ENCODE measurements at places on chromosomes 12 and 14.

DNA sequence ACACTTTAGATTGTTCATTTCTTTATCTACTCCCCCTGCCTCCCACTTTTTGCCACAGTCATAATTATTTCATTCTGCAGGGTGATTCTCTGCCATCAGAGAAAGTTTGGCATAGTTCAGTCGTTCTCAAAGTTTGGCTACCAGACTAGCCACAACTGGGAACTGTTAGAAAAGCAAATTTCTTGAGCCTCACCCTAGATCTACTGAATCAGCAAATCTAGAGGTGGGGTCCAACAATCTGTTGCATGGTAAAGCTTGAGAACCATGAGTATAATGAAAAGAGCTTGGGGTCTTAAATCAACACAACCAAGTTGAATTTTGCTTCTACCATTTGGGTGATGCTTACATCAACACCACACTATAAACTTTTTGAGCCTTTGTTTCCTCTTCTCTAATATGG, 172.7 kb downstream of the NRXN3 start:
- DNase-seq = no peak

DNA sequence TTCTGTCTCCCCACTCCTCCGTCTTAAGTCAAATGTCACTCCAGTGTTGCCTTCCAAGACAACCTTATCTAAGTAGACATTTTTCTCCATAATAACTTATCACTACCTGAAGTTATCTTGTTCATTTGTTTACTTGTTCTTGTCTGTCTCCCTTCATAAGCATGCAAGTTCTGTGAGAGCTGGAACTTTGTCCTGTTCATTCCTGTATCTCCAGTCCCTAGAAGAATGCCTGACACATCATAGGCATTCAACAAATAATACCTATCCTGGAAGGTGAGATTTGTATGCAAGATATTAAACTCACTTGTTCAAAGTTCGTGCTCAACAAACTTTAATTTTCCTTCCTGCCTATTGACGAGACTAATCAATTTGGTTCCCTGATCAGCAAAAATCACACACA, 5.7 kb upstream of the MIA2 start:
- no peak for DNase-seq

DNA sequence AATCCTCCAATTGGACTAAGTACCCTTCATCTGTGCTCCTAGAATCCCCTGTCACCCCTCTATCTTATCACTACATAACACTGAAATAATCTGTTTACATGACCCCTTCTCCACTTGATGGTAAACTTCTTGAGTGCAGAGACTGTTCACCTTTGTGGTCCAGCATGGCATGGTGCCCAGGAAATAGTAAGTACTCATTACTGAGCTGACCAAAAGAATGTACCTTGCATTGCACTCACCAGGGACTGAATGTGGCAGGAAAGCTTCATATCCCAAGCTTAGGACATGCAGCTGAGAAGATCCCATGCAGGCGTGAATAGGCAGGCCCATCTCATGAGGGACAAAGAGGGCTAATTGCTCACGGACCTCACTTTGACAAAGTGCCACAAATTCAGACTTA, 1.4 kb upstream of the GARIN2 start:
- no peak for DNase-seq

DNA sequence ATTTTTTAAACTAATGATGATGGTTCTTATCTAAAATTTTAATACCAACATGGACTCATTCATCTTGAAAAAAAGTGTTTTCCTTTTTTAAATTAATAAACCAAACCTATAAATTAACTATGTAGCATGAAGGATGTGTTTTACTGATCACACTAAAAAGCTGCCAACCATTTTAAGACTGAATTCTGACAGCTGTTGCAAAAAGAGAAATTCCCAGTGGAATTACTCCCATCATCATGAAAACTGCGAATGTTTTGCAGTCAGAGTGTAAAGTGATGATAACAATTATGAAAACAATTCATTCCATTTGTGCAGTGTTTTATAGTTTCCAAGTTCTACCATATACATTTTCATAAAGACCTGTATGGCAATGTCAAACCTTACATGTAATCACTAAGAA, 232.8 kb downstream of the SLC2A13 start:
- DNase-seq = no peak

- no peak for DNase-seq
Observed at GRCh38 chr14:97850466-97850865, 1053.3 kb downstream of the VRK1 start.

DNA sequence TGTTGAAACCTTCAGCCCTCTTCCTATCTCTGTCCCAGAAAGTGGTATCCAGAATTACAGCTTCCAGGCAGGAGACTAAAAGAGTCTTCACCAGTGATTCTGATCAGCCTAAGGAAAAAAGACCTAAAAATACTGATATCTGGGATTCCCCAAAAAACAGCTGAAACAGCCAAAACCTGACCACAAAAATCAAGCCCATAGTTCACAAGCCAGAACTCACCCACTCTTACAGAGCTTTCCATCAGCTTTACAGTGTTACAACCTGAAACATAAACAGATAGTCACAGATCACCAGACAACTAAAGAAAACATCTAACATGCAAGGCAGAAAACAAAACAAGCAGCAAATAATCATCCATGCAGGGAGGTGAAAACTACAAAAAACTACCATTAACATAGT, 26.0 kb upstream of the TSPAN8 start:
- DNase-seq = no peak

GRCh38 chr12:117538032-117538690, 176.7 kb upstream of the NOS1 start:
- no peak for DNase-seq

- no peak for DNase-seq
Observed at GRCh38 chr14:93100100-93100499, 15.6 kb downstream of the ITPK1 start.

GRCh38 chr14:23643533-23644194, 7.5 kb downstream of the DHRS2 start:
- DNase-seq = no peak

- DNase-seq = no peak
Observed at GRCh38 chr12:108151533-108152169, 22.6 kb downstream of the WSCD2 start.

- no peak for DNase-seq
Observed at GRCh38 chr12:124188561-124189405, 106.1 kb upstream of the RFLNA start.

DNA sequence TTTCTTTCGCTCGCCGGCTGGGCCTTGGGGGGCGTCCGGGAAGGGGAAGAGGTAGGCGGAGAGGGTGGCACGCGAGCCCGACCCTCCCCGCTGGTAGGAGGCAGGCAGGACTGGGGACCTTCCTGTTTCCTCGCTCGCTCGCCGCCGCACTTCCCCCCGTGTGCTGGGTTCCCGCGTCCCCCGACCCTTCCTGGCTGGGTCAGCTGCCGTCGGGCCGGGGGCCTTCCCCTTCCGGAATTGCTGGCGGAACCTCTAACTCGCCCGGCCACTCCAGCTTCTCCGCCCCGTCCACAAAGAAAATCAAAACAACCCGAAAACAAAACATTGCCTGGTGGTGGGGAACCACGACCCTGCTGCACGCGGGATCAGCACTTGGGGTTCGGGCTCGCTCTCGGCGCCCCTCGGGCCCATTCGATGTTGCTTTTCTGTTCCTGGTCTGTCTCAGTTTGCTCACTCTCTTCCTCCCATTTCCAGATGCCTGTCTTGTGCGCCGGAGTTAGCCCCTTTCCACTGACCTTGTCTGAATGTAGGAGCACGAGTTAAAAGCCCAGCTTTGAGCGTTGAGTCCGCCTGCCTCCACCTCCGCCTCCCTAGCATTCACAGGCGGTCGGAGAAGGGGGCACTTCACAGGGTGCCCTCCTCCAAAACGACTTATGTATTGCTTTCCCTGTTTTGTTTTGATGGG, 581 bp downstream of the PAPOLA start:
- peak; percentile 5 for DNase-seq

- DNase-seq = no peak
Observed at GRCh38 chr14:21528381-21529348, 2.5 kb upstream of the SALL2 start.

- no peak for DNase-seq
Observed at GRCh38 chr12:79983986-79984620, 49.2 kb upstream of the PPP1R12A start.

GRCh38 chr12:94175763-94176668, 27.6 kb downstream of the PLXNC1 start:
- DNase-seq = no peak

DNA sequence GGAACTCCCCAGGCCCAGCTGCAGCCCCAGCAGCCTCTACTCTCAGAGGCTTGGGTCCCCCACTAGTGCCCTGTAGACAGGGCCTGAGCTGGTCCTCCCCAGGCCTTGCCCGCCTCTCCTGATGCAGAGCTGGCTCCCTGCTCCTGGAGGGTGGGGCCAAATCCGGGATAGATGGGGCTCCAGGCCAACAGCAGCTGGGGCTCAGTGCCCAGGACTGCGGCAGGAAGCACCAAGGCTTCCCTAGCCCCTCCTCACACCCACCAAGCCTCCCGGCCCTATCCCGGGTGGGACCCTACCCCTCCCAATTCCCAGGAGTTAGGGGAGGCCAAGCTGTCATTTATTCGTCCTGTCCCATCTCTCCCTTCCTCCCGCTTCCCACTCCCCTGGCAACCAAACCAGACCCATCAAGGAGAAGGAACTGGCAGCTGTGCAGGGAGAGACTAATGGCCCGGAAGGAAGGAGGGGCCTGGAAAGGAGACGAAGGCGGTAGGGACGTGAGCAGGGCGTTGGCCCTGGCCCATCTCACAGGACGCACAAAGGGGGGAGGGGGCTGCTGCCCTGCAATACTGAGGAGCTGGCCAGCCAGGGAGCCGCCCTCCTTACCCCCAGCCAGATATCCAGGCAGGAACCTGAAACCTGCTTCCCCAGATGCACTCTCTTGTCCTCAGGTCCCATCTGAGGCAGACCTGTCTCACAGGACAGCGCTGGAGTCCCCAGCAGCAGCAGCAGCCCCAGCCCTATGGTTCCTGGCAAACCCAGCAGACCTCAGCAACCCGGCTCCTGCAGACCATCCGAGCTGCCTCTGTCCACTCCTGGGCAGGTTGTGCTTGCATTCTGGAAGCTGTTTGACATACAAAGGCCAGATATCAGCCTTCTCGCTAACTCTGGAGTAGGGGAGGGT, 1.6 kb upstream of the PRPH start:
- DNase-seq = no peak

- DNase-seq = no peak
Observed at GRCh38 chr12:32482226-32482625, 82.9 kb downstream of the FGD4 start.

DNA sequence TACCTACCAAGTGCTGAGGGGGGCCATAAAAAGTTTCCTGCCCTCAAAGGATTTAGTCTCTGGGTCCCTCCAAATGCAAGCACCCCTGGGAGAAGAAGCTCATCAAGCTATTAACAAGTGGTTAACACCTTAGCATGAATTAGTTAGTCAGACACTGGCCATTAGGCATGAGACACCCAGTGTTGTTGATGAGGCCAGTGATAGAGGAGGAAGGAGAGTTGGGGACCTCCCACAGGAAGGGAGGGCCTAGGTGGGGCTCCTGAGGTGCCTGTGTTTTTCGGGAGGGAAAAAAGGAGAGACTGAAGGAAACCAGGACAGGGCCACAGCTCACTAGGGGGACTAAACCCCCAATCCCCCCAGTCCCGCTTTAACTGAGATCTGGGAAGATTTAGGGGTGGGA, 4.5 kb upstream of the KRT71 start:
- DNase-seq = no peak

DNA sequence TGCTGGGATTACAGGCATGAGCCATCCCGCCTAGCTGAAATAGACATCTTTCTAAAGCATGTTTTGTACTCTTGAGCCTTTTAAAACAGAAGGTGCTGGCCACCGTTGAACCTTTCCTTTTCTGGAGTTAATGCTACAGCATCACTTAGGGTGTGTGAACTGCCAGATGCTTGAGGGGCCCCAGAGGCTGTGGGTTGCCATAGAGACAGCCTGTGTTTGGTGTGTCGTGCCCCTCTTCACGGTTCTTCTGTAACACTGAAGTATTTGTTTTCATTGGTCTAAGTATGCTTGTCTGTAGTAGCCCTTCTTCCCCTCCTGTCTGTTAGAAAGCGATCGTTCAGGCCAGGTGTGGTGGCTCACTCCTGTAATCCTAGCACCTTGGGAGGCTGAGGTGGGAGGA, 30.8 kb downstream of the PLEKHG3 start:
- no peak for DNase-seq

GRCh38 chr14:34300882-34301734, 160.9 kb downstream of the SPTSSA start:
- DNase-seq = no peak

GRCh38 chr14:54533100-54533499, 23.4 kb downstream of the CGRRF1 start:
- DNase-seq = no peak

DNA sequence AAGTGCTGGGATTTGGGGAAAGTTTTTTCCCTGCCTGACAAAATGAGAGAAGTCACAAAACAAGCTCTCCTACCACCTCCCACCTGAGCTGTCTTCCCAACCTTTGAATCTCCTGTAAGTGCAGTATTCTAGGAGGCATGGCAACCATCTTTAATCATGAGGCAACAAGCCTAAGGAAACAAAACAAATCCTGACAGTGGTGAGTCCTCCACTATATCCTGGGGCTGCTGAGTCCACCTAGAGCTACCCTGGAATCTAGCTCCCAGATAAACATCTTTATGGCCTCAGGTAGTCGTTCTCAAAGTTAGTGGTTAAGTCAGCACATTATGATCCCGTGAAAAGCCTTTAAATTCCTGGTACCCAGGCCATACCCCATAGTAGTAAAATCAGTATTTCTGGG, 22.3 kb upstream of the ACTN1 start:
- no peak for DNase-seq

- no peak for DNase-seq
Observed at GRCh38 chr12:121860257-121860656, 1.6 kb upstream of the HPD start.

DNA sequence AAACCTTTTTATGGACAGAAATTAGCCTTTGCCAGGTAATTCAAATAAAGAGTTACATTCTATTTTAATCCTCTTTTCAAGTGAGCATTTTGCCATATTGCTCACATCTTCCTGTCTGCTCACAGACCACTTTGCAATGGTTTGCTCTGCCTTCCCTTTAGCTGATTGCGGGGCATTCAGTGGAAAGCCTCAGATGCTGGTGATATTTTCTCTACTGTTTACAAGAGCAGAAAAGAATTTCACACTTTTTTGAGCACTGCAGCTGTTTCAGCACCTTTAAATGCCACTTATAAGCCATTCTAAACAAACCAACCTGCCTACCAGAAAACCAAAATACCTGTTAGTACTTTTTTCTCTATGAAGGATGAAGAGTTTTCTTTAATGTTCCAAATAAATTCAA, 195.7 kb upstream of the LRIG3 start:
- no peak for DNase-seq

- no peak for DNase-seq
Observed at GRCh38 chr12:25959071-25959961, 834 bp downstream of the RASSF8 start.

- no peak for DNase-seq
Observed at GRCh38 chr12:19382111-19382526, 57.2 kb upstream of the AEBP2 start.

All from stimulated activated CD8-positive, alpha-beta memory T cell treated with anti-CD3 and anti-CD28 coated beads, Interleukin-4, amount 100 ng/mL, for 1 hour (primary cell).